ENCODE measurements at places on chromosomes 5 and 9. TPM values are rescaled to one million over a fixed set of nuclear protein-coding genes. Genes with fewer than 3 reads are reported as not detected.

Gene DAB2IP
- total RNA-seq, result 60.8 TPM

Gene ARID3C
- not detected for total RNA-seq

Gene SPATA31C1
- total RNA-seq, result not detected

Gene PCDHGC5
- 5.3 TPM for total RNA-seq

Gene IFNA13
- total RNA-seq, result not detected

Gene BBLN
- 33.3 TPM for total RNA-seq

Gene PCDHB8
- total RNA-seq, result 0.36 TPM

Gene DEPDC1B
- total RNA-seq, result 1.8 TPM

Data from osteoblast (primary cell).